ENCODE measurements at places on chromosomes 6 and 20. TPM values are rescaled to one million over a fixed set of nuclear protein-coding genes. Genes with fewer than 3 reads are reported as not detected.

- no peak for DNase-seq
These were observed 1.7 kb downstream of the CABLES2 start for GRCh38 chr20:62405108-62405980.

- no peak for DNase-seq
These were observed 68.8 kb upstream of the EPB41L1 start for GRCh38 chr20:36085686-36086267.

The CHRNA4 gene
- 0.76 TPM for polyA plus RNA-seq

The EBF4 gene
- polyA plus RNA-seq: 32.9 TPM

GRCh38 chr6:87722540-87723169 lies 20.6 kb upstream of the AKIRIN2 start:
- DNase-seq: no peak

The LY6G6D gene
- 0.48 TPM for polyA plus RNA-seq

The HEY2 gene
- polyA plus RNA-seq: 1.3 TPM

The GZF1 gene
- 14.6 TPM for polyA plus RNA-seq

DNA sequence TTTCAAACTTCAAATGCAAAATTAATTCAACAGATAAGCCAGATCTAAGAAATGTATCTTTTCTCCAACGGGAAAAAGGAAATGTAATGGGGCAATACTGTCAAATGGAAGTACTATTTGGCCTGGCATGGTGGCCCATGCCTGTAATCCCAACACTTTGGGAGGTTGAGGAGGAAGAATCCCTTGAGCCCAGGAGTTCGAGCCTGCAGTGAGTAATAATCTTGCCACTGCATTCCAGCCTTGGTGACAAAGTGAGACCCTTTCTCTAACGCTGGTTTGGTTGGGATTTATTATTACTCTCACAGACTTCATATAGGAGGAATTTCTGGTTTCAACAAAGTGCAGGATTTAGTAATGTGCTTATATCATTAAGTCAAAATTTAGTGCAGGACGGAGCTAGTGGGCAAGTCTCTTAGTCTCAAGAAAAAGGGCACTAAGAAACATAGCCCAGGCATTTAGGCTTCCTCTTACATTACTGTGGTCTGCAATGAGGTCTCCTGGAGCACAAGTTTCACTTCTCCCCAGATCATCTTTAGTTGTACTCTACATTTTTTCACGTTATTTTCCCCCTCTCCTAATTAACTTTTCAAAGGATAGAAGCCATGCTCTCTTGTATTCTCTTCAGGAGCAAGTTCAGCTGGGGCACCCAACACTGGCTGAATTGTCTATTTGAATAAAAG lies 23.1 kb downstream of the TRIM27 start:
- no peak for DNase-seq

DNA sequence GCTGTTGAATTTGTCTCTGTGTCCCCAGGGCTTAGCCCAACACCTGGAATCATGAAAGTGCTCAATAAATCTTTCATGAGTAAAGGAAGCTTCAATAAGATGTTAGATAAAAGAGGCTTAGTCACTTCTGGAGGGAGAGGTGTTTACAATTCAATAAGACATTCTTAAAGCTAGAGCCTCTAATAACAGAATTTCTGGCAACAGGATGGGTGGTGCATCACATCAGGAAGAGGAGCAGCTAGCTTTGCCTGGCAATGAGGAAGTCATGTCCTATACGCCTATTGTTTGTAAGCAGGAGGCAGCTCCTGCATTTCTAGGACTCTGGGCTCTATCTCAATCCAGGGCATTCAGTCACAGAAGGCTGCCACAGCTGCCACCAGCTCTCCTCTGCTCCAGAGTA lies 638.5 kb downstream of the EPM2A start:
- DNase-seq: no peak

DNA sequence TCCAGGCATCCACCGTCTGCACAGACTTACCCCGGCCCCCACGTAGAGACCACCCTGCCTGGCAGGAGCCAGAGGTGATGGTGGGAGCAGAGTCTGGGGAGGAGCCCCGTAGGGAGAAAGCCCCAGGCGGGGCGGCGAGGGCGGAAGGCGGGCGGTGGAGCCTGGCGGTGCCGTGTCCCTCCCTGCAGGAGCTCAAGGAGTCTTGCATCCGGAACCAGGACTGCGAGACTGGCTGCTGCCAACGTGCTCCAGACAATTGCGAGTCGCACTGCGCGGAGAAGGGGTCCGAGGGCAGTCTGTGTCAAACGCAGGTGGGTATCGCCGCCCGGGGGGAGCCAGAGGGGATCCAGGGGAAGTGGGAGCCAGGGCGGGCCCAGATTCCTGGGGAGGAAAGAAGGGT lies 6.0 kb downstream of the CLPSL1 start:
- no peak for DNase-seq

The TSHZ2 gene
- polyA plus RNA-seq: 9.5 TPM

DNA sequence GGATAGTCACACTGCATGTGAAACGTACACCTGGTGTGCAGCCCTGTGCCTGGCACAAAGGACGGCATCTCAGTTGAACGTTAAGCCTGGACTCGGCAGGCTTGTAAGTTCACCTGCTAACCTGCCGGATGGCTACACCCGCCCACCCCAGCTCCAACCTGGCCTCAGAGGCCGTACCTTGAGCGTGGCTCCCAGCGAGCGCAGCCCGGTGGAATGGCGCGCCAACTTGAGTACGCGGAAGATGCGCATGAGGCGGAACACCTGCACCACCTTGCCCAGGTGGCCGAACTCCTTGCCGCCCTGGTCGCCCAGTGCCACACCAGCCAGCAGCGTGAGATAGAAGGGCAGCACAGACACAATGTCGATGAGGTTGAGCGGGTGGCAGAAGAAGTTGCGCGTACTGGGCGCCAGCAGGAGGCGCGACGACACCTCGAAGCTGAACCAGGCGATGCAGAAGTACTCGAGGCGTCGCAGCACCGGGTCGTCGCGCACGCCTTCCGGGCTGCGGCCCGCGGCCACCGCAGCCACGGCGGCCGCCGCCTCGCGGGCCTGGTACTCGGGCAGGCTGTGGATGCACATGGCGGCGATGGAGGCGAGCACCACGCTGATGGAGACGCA lies 3.3 kb downstream of the KCNS1 start:
- peak; percentile 26 for DNase-seq

The FNDC11 gene
- 0.68 TPM for polyA plus RNA-seq

The DDO gene
- 0.88 TPM for polyA plus RNA-seq

The CGAS gene
- polyA plus RNA-seq: 7.6 TPM

DNA sequence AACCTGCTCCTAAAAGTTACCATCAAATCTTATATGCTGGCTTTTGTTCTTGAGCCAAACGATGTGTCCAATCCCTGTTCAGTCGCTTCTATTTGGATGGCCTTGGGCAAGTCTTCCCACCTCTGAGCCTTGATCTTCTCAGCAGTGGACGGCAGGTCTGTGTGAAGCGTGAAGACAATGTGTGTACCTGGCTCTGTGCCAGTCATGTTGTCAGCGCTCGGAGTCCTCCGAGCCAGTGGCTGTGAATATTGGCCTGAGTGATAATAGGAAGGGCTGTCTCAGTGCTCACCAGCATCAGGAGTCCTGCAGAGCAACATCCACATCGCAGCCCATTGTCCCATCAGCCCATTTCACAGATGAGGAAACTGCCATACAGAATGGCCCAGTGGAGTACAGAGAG lies 219.0 kb downstream of the CDC5L start:
- no peak for DNase-seq

The OOEP gene
- 0.26 TPM for polyA plus RNA-seq

GRCh38 chr6:78380541-78380940 lies 486.8 kb upstream of the IRAK1BP1 start:
- DNase-seq: no peak

- no peak for DNase-seq
These were observed 382.6 kb upstream of the JAG1 start for GRCh38 chr20:11056414-11056813.

DNA sequence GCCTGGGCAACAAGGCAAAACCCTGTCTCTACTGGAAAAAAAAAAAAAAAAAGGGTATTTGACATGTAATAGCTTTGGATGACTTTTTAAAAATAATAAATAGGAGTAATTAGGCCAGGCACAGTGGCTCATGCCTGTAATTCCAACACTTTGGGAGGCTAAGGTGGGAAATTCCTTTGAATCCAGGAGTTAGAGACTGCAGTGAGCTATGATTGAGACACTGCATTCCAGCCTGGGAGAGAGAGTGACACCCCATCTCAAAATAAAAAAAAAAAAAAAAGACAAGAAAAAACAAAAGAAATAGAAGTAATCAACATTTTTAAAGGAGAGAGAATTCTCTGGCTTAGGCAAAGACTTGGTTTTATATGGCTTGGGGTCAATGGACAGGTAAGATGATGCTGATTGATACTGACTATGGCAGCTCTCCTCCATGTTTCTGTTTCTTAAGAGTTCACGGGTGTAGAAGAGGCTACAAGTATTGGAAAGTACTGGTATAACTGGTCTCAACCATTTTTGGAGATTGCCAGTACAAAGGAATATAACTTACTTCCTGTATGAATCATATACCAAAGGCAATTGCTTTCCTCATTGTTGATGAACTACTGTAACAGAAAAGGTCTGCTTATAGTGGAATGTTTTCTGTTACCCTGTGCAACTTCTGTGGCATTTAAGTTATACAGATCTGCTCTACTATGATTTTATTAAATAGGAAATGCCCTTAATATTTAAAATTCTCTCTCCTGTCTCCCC lies 10.1 kb downstream of the MAP3K5 start:
- no peak for DNase-seq

The HRH3 gene
- polyA plus RNA-seq: not detected

The SPATA2 gene
- 7.3 TPM for polyA plus RNA-seq

The SCGN gene
- polyA plus RNA-seq: 1.4 TPM

- peak; percentile 52 for DNase-seq
These were observed at the start of gene TMEM200A for GRCh38 chr6:130365166-130366106. Gene TMEM200A (plus strand): TSS chr6:130366017. CDS start chr6:130440423, 74,406 bp downstream.

GRCh38 chr6:128259029-128259724 lies 261.2 kb downstream of the PTPRK start:
- DNase-seq: no peak

DNA sequence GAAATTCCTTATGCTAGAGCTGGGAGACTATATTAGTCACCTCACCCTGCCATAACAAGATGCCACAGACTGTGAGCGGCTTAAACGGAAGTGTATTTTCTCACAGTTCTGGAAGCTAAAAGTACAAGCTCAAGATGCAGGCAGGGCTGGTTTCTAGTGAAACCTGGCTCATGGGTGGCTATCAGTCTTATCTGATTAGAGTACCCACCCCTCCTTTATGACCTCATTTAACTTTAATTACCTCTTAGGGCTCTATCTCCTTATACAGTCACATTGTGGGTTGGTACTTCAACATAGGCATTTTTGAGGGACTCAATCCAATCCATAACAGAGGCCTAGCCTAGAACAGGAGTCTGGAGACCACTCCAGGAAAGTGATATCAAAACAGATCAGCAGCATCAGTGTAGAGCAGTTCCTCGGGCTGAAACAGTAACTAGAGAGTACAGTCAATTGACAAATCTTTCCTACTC lies 2.3 kb upstream of the SNRNP48 start:
- no peak for DNase-seq

The XKR7 gene
- polyA plus RNA-seq: 0.20 TPM

The GHRH gene
- polyA plus RNA-seq: not detected

DNA sequence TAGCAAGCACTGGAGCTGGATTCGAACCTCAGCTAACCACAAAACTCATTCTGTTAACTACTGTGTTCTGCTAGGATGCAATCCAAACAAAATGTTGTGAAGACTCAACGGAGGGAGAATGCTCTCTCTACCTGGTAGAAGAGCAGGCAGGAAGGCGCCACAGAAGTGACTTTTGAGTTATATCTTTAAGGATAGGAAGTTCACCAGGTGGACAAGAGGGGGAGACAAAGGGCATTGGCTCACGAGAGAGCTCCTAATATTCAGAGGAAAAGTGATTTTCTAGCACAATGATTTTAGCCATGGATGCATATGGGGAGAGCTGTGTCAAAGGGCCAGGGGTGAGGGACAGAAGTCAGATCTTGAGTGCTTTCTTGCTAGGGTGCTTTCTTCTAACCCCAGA lies 108.4 kb upstream of the MAFB start:
- DNase-seq: no peak

DNA sequence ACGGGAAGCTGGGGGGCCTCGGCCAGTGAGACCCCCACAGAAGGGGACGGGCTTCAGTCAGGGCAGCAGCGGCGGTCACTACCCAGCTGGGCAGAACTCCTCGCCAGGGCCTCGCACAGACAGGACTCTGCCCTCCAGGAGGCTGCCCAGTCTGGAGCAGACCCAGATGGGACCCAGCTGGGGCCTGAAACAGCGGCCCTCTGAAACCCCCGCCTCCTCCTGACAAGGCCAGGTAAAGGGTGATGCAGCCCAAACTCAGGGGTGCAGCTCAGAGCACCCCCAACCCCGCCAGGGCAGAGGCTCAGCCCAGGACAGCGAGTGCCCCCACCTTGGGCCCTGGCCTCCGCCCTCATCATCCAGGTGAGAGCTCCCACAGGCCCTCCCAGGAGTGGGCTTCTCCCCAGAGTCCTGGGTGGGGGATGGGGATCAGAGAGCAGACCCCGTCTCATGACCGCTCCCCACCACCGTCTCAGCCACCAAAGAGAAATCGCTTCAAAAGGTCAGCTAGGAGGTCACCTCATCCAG lies 2.2 kb downstream of the EEF1A2 start:
- DNase-seq: no peak

The GSTA2 gene
- 0.38 TPM for polyA plus RNA-seq

The COL9A3 gene
- polyA plus RNA-seq: 79.4 TPM
